ENCODE measurements at places on chromosomes 7 and 10.

GRCh38 chr10:23610626-23611307, 171.9 kb downstream of the OTUD1 start:
- peak; percentile 64 for DNase-seq

GRCh38 chr7:92133133-92133736, 1.0 kb downstream of the CYP51A1 start:
- DNase-seq, result no peak

- no peak for DNase-seq
These were observed 50.9 kb upstream of the A1CF start for GRCh38 chr10:50936335-50936734.

DNA sequence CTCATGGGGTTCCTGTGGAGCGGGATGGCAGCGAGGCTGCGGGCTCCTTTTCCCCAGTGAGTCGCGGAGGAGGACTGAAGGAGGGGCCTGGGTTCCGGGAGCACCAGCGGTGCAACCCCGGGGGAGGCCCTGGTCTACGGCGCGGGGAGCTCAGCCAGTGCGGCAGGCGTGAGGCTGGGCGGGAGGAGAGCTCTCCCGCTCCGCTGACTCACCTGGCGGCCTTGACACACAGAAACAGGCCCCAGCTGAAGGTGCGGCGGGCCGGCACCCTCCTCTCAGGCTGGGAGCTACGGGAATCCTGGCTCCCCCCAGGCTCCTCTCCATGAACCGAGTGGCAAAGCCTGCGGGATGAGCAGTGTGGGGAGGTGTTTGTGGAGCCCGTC, 6.8 kb upstream of the NOM1 start:
- DNase-seq, result no peak

GRCh38 chr10:51403521-51403920, 295.9 kb downstream of the CSTF2T start:
- DNase-seq, result no peak

GRCh38 chr10:34795334-34795733, 19.8 kb downstream of the PARD3 start:
- DNase-seq, result no peak

DNA sequence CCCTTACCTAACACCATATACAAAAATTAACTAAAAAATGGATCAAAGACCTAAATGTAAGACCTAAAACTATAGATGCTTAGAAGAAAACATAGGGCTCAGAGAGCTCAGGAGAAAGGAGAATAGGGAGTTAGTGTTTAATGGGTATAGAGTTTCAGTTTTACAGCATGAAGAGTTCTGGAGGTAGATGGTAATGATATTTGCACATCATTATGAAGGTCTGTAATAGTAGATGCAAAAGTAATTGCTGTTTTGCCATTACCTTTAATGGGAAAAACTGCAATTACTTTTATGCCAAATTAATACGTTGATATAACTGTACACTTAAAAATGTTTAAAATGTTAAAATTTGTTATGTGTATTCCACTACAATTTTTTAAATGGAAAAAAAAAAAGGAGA, 39.2 kb upstream of the NANOS1 start:
- DNase-seq, result no peak

DNA sequence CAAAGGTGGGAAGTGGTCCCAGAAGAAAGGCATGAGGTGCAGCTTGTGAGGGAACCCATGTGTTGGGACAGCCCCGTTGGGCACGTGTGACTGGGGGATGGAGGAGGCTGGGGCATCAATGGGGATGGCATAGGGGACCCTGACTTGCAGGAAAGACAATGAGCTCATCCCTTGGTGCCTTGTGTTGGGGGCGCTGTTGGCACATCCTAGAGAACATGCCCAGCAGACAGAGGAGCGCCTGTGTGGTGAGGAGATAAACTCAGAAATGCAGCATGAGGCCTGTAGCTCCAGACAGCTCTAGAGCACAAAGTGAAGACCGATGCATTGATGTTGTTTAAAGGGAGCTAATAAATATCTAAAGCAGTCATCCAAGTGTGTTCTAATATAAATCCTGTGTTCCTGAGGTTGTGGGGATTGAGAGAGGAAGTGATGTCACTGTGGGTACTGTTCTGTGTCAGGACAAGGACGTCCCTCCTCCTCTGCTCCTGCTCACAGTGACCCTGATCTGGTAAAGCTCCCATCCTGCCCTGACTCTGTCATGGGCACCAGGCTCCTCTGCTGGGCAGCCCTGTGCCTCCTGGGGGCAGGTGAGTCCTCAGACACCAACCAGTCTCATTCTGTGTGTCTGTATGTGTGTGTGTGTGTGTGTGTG, 126.1 kb upstream of the PRSS58 start:
- DNase-seq, result no peak

DNA sequence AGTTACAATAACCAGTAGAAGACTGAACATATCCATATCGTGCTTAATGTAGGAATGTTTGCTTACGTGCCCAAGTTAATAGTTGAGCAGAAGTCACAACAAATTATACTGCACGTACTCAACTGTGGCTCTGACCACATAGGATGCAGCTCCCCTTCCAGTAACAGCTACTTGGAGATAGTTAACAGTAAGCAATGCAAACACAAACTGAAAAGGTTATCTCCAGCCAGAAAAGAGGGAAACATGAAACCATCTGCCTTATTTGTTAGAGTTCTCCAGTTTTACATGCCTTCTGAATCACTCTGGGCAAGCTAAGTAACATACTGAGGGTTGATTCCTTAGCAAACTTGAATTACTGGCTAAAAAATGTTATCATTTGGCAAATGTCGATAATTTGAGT, 9.8 kb downstream of the DHX32 start:
- no peak for DNase-seq

DNA sequence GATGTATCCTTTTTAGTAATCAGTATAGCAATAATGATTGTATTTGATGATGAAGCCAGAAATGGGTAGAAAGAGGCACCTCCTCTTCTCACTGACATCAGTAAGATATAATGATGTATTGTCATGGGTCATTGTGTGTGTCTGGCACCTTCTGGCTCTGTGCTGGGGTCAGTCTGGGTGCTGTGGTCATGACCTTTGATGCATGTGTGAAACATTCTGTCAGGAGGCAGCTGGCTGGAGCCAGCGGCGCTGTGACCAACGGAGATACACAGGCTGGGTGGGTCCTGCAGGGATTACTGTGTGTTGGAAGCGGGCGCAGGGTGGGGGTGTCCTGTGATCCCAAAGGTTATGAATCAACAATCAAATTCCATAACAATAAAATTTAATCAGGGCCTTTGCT, 35.2 kb downstream of the EEPD1 start:
- DNase-seq, result no peak

DNA sequence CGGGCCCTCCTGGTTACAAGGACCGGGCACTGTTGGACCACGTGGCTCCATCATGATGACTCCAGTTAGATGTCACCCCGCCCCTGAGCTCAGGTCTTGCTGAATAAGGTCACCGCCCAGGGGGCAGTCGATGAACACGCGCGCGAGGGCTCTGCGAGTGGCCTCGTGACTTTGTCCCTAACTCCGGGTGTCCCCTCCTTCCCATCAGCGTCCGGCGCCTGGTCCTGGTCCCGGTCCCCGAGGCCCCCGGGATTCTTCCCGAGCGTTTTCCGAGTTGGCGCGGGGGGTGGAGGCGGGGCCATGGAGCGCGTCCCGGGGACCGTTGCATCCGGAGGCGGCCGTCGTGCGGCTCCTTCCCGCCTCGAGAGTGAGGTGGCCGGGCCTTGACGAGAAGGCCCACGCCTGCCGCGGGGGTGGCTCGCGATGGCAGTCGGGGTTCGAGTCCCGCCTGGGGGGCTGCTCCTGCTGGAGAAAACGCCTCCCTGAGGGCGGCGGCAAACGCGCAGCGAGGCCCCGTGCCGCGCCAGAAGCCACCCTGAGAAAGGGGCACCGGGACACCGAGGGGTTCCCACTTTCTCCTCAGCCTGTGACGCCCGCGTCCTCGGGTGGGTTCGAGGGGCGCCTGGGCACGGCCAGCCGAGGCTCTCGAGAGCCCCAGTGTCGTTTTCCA, 569 bp upstream of the NPTX2 start:
- no peak for DNase-seq

GRCh38 chr10:43391496-43391895, 17.5 kb downstream of the HNRNPF start:
- DNase-seq, result no peak

DNA sequence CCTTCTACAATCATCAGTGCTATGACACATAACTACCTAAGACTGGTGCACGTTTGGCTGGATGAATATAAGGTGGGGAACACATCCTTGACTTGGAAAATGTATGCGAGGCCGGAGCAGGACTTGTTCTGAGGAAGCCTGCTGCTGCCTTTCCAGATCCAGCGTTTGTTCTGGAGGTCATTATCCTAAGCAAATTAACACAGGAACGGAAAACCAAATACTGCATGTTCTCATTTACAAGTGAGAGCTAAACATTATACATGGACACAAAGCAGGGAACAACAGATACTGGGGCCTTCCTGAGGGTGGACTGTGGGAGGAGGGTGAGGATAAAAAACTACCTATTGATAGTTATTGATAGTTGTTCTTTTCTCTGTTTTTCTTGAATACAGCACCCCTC, 10.8 kb upstream of the GALNT11 start:
- no peak for DNase-seq

DNA sequence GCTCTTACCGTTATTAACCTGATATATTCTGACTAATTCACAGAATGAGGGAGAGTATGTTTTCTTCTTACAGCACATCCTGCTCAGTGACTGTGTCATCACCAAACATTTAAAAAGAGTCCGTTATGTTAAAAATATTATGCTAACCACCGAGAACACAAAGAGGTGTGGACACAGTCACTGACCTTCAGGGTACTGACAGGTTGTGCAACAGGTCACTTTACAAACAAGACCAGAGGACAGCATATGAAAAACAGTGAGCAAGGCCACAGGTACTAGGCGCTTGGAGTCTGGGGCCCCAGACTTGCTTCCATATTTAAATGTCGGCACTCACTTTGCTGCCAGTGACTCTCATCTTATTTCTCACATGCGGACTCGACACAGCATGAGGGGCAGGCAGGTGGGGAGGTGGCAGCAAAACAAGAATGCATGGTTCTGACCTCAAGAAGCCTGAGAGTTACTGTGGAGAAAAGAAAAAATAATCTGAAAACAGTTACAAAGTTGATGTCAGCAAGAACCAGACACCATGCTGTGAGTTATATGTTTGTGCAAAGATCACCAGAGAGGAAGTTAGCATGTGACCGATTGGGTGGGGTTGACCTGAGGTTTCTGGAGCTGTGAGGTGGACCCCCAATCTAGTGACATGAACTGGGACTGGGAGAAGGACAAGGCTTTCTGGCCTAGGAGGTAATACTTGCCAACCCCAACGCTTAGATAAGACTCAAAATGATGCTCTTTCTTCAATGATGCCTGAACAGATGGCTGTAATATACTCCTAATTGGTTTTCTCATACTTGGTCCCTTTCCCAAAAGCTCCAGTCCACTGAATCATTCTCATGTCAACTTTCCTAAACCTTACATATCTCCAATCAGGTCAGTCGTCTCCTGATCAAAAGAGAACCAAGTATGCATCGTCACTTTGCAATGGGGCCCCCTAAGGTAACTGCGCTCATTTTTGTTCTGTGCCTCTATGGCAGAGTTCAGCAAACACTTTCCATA, 102.4 kb downstream of the HIPK2 start:
- no peak for DNase-seq

DNA sequence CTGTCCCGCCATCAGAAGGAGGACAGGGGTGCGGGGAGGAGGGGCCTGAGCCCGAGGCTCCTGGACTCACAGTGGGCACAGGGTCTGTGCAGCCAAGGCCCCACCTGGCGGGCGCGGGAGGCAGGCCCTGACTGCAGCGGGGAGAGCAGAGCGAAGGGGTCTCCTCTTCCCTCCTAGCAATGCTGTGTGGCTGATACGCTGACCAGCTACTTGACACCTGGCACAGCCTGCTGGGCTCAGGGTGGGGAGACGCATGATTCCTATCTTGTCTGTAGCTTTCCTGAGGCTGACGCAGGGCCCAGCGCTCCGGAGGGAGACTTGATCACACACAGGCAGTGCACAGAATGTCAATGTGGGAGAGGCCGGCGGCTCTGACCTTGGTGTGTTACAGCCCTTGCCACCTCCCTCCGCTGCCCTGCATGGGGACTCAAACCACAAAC, 174.9 kb downstream of the ELFN1 start:
- no peak for DNase-seq

DNA sequence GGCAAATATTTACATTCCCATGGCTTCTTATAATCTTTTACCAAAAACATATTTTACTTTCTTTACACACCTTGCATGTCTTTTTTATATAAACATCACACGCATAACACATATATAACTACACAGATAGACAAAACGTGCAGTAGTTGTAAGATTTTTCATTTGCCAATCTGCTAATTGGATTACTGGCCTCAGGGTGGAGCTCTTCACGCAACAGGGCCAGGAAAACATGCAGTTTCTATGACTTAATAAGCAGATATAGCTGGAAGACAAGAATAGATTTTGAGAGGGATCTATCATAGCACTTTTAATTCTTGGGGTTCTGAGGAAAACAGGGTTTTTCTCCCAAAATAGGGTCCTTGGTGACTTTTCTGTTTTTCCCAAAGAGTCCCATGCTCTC, 12.7 kb downstream of the ACADSB start:
- no peak for DNase-seq

DNA sequence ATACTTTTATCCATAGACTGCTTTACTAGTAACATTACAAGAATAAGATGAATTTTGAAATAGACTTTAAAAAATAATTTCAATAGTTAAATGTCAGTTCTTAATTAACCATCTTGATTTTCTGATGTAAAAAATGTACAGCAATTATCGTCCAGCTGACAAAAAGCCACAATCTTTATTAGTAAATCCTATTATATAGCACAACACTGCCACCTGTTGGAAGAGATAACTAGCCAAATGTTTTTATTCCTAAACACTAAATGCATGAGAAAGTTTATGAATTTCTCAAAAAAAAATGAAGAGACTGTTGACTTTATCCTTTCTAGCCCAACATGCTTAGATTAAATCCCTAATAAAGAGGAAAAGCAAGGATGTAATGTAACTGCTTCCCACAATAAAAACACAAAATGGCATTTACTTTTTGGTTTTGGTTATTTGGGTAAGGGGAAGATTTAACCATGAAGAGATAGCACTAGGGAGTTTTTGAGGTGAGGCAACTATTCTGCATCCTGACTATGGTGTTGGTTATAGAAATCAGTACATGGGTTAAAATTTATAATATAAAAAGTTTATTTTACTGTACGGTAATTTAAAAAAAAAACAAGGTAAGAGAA, 8.0 kb downstream of the COA1 start:
- DNase-seq, result peak; percentile 69

GRCh38 chr10:126233182-126234148, 154.8 kb downstream of the ADAM12 start:
- no peak for DNase-seq

DNA sequence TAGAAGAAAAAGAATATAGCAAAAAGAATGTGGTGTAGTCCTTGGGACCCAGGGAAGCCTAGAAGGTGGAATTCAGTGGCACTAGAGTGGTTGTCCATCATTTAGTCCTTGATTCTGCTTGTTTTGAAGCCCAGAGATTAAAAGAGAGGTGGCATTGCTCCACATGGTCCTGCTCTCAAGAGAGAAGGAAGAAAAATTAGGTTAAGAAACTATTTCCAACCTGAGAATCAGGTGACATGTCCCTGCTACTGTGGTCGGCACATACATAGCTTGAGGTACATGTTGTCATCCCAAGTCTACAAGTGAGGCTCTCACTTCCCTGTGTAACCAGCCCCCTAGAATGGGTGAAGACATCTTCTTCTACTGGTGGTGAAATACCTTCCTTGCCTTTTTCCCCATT, at the start of gene OR9A2:
Gene OR9A2, minus strand, starts transcription at position 101 of the 400 bp plus-strand sequence. Its CDS starts 0 bp downstream, at position 101.
- no peak for DNase-seq

GRCh38 chr7:98185101-98185500, 26.1 kb upstream of the BHLHA15 start:
- DNase-seq, result no peak

GRCh38 chr10:97974100-97974499, 56.3 kb downstream of the CRTAC1 start:
- DNase-seq, result no peak

Data from COLO829 (cell line).